ENCODE measurements at places on chromosomes 6 and 20.

DNA sequence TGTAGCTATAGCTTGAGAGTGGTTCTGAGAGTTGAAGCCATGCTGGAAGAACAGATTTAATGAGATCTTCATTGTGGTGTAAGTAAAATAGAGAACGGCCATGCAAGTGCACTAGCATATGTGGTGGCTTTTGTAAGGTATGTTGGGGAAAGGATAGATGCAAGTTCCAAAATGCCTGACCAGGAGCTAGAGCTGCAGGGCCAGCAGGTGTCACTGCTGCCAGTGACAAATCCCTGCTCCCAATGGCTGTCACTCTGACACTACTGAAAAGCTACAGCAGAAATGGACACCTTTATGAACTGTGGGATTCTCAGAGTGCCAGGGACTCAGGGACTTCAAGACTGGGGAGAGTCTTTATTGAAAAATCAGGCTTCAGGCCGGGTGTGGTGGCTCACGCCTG lies 23.1 kb upstream of the VIP start:
- no peak for DNase-seq

DNA sequence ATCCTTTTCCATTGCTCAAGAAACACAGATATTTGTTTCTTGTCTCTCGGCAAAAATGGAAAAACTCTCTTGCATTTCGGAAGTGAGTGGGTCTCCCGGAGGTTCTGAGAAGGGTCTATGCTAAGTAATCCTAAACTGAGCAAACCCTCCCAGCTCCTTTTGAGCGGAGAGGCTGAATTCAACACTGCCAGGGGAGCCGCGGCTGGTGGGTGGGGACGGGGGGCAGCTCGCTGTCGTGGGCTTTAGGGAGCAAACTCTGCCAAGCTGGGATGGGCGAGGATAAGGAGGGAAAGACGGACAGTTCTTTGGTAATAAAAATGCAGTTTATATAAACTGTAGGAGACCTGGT lies 211.4 kb downstream of the FOXC1 start:
- no peak for DNase-seq

GRCh38 chr20:47585087-47585747 lies 83.5 kb downstream of the NCOA3 start:
- DNase-seq, result no peak

- DNase-seq, result no peak
Measured at GRCh38 chr6:120938876-120939472, 395.3 kb downstream of the TBC1D32 start.

- no peak for DNase-seq
Measured at GRCh38 chr20:62085206-62085605, 19.5 kb upstream of the TAF4 start.

DNA sequence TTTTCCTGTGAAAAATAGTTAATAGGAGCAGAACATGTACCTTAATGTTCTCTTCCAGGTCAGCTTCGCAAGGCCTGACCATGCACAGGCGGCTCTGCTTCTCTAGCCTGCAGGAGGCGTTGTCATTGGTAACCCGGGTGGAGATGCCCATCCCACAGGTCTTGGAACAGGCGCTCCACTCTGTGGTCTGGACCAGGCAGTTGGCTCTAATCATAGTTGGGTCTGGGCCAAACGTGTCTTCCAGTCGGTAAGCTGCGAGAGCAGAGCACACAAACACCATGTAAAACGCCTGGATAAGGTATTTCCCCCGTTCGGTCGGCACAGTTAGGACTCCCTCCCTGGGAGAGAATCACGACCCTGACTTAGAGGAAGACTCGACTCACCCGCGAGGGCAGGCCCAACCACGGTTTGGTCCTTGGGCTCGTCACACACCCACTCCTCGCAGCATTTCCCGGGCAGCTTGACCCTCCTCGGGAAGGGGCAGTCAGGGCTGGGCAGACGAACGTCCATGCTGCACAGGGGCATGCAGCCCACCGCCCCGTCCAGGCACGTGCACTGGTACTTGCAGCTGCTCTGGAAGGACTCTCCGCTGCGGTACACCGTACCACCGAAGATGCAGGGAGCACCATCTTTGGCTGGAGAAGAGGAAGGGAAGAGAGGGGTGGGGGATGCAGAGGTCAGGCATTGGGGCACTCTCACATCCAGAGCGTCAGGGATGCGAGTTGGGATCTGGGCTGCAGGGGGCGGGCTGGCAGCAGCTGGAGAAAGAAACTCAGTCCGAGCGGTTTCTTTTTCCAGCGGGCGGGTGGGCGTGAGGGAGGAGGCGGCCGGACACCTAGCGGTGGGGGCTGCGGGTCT lies 1.0 kb downstream of the CCN2 start:
- no peak for DNase-seq

GRCh38 chr6:90533615-90534336 lies 53.1 kb downstream of the MAP3K7 start:
- no peak for DNase-seq

GRCh38 chr6:149499066-149499465 lies 14.3 kb upstream of the ZC3H12D start:
- DNase-seq, result no peak

- DNase-seq, result no peak
Measured at GRCh38 chr20:62637110-62637509, 5.2 kb upstream of the SLCO4A1 start.

DNA sequence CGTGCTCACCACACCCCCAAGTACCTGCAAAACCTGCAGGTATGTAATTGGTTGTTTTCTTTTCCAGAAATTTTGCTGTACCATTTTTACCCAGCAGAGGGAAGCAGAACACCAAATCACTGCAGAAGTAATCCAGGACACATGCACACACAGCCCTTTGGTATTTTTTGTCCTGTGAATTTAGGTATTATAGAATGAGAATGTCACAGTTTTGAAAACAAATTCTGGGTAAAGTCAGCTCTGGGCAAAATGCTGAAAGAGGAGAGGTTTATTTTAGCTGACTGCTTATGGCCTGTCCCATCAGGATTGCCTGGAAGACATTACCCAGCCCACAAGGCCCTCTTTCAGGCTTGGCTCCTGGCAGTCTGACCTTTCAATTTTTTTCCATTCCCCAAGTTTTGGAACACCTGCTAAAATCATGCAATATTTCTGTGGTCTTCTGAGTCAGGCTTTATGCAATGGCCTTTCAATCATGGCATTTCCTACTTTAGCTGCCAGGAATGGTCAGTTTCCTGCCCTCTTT lies 3.5 kb upstream of the EFHC1 start:
- DNase-seq, result peak; percentile 38

DNA sequence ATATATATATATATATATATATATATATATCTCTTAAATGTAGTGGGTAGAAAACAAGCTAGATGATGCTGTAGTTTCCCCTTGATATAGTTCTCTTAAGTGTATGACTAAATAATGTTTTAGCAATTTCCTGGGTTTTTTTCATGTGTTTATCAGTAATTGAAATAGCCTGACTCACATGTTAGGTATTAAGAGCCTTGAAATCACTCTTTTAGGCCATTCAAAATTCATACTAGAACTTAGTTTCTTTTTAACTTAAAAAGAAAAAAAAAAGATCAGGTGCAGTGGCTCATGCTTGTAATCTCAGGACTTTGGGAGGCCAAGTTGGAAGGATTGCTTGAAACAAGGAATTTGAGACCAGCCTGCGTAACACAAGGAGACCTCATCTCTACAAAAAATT lies 44.1 kb downstream of the NKX2-4 start:
- DNase-seq, result no peak

- no peak for DNase-seq
Measured at GRCh38 chr20:42123981-42124473, 505.9 kb upstream of the CHD6 start.

DNA sequence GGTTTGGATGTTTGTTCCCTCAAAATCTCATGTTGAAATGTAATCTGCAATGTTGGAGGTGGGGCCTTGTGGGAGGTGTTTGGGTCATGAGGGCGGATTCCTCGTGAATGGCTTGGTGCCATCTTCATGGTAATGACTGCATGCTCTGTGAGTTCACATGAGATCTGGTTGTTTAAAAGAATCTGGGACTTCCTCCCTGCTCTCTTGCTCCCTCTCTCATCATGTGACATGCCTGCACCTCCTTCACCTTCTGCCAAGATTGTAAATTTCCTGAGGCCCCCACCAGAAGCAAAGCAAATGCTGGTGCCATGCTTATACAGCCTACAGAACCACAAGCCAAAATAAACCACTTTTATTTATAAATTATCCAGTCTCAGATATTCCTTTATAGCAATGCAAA lies 250.3 kb upstream of the PLN start:
- no peak for DNase-seq

- DNase-seq, result no peak
Measured at GRCh38 chr6:152631376-152631775, 5.8 kb downstream of the SYNE1 start.

DNA sequence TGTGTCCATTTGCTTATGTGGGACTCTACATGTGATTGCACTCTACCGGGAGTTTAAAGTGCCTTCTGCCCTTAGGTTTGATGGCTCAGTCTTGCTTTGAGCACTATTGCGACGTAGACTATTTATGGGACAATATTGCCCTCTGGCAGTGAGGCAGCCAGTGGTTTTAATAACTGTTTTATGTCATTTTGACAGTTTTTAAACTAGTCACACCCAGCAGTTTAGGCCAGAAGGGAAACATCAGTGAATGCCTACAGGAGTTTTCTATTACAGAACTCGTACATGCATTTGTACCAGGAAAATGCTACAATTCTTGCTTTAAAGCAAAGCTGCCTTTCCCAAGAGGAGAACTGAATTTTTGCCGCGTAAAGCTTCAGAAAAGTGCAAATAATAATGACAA lies 813.7 kb downstream of the KIF16B start:
- DNase-seq, result peak; percentile 47

- no peak for DNase-seq
Measured at GRCh38 chr6:161166176-161166575, 107.7 kb downstream of the AGPAT4 start.

DNA sequence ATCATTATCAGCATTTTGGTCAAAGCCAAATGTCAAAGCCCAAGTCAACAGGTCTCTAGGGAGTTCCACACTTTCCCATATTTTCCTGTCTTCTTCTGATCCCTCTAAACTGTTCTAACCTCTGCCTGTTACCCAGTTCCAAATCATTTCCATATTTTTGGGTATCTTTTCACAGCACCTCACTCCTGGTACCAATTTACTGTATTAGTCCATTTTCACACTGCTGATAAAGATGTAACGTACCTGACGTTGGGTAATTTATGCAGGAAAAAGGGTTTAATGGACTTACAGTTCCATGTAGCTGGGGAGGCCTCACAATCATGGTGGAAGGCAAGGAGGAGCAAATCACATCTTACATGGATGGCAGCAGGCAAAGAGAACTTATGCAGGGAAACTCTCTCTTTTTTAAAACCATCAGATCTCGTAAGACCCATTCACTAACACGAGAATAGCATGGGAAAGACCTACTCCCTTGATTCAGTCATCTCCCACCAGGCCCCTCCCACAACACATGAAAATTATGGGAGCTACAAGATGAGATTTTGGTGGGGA lies 143.4 kb downstream of the PTPRK start:
- no peak for DNase-seq

DNA sequence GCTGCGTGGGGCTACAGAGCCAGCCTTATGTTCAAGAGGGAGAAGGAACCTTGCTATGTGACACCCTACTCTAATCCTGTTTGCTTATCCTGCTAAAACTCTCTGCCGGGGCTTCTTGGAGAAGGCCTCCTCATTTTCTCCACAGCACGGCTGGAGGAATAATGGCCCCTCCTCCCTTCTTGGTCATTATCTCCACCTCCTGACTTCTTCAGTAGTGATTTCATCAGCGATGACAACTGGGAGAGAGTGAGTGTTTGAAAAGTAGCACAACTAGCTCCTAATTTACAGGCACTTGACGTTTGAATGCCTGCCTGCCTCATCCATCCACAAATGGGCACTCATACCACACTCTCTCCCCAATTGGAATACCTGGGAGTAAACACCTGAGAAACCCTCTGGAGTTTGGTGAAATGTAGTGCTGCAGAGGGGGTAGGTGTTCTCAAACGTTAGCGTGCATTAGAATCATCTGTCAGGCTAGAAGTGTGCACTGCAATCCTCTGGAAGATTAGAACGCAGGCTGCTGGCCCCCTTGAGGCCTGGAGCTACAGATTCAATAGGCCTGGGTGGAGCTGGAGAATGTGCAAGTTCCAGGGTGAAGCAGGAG lies 148.5 kb downstream of the FOXC1 start:
- DNase-seq, result no peak
